ENCODE measurements at places on chromosomes 1 and 21.

DNA sequence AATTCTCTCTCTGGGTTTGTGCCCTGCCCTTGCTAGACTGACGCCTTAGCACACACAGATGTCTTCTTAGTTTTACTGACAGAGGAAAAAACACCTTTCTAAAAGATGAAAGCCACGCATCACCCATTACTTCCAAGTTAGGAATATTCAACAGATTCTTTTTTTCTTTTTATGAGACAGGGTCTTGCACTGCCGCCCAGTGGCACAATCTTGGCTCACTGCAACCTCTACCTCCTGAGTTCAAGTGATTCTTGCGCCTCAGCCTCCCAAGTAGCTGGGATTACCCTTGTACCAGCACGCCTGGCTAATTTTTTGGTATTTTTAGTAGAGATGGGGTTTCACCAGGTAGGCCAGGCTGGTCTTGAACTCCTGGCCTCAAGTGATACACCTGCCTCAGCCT is 169.2 kb downstream of the APP start:
- no peak for DNase-seq

GRCh38 chr1:207831517-207832327 is 79.2 kb downstream of the CD34 start:
- DNase-seq: no peak

DNA sequence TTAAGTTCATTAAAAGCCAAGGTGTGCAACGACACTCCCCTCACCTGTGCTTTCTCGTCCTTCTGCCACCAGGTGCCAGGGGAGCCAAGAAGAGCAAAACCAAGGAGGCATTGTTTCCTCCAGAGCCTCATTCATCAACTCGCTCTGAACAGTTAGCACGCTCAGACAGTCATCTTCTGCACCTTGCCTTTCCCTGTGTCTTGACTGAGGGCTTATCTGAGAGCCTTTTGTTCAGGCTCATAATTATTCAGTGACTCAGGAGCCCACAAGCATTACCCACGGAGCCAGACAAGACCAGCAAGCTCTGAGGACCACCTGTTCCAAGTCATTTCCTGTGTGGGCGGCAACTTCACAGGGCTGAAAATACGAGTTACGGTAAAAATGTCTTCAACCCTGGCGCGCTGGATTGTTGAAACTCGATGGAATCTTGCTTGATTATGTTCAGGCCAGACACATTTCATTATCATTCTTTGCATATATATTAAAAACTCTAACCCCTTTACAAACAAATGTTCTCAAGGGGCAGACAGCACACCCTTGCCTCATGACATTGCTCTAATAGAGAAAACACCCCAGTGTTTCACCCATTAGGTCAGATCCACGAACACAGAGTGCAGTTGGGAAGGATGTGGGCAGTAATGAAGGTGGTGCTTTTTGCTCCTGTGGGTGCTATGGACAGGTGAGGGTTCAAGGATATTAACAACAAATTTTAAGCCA is 89.7 kb upstream of the RUNX1 start:
- no peak for DNase-seq

DNA sequence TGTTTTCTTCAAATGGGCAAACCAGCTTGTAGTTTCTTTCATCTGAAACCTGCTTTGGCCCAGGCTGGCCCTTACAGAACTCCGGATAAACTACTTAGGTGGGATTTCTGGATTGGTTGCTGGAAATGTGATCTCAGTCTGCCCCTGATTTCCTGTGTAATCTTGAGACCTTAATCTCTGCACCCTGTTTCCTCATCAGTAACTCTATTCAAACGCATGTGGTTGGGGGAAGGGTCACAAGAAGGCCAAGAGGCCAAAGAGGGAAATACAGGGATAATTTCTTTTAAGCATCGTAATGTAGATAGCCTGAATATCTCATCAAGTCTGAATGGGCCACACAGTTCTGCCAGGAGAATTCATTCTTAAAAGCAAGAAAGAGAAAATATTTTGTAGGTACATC is 483.6 kb downstream of the LTN1 start:
- no peak for DNase-seq

DNA sequence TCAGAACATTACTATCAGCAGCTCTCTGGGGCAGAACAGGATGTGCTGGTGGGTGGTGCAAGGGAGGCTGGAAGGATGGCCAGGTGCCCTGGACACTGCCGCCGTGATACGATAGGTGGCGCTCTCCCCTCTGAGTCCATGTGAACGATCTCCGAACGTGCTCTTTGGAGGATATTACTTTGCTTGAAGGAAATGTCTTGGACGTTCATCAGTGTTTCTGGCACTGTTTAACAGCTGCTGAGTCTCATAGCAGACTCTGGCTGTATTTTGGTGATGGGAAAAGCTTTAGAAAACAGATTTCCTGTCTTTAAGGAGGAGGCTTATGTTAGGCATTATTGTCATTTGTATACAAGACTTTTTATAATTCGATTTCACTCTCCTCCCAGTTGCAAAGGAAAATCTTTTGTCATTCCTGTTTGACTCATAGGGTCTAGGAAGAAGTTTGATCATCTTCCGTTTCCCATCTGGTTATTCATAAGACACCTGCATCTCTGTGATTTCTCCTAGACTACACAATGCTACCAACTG is 386.2 kb upstream of the ADGRL2 start:
- DNase-seq: no peak

GRCh38 chr1:220528679-220529501 is 954 bp downstream of the MARK1 start:
- DNase-seq: no peak

GRCh38 chr1:45016767-45017166 is 4.7 kb downstream of the UROD start:
- no peak for DNase-seq

Measured in HS-5 (cell line).